ENCODE measurements at places on chromosomes 6 and 20.

DNA sequence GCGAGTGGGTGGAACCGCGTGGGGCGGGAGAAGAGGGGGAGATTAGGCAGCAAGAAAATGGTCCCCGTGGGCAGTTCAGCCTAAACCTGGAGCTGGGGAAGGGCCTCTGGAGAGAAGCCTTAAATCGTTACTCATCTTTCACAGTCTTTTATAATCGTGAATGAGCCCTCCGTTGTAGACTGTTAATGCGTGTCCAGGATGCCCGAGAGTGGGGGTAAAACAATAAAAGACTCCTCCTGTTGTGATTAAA is 11.0 kb upstream of the ELOVL5 start:
- no peak for DNase-seq

DNA sequence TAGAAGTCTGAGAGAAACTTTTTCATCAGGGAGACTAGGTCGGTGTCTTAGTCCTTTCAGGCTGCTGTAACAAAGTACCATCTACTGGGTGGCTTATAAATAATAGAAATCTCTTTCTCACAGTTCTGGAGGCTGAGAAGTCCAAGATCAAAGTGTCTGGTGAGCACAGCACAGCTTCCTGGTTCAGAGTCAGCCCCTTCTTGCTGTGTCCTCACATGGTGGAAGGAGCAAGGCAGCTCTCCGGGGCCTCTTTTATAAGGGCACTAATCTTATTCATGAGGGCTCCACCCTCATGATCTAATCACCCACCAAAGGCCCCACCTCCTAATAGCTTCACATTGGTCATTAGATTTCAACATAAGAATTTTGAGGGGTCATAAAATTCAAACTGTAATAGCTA is 122.8 kb downstream of the CCDC170 start:
- no peak for DNase-seq

DNA sequence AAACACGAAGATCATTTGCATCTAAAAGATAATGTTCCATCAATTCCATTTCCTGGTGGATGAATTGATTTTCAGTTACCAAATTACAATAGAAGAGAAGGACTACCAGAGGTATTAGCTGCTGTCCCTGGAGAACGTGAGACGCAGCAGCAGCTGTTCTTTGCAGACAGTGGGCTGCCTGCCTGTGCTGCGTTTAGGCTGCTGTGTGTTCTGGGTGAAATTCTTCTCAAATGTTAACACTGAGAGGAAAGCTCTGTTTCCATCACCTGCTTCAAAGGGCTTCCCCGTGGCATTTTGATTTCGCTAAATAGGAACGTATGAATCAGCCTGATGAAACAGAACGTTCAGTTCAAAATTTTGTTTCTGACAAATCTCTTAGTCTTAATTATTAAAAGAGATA is 362.2 kb downstream of the C6orf118 start:
- no peak for DNase-seq

DNA sequence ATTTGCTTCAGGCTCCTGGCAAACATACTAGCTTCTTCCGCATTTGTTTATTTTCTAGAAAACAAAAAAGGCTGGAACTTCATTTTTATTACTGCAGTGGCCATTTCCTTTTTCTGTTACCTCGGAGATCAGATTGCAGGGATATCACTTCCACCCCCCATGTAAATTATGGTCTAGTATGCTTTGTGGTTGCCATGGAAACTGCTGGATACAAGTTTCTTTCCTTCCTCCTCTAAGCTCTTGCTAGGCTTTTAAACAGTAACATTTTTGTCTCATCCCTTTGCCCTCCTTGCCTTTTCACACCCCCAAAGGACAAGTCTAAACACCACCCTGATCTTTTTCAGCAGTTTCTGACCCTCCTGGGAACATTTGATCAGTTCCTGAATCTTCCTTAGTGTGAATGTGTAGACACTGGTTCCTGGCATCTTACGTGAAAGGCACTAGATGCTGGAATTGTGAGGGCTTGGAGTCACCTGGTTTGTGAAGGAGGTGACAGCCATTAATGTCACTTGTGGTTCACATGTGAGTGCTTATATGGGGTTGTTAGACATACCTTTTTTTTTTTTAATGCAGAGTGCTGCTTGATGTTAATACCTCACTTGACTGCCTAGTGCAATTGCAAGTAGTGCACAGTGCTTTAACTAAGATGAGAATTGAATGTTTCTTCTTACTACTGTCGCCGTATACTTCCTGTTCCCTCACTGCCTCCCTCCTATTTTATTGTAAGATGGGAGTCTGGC is 181.6 kb downstream of the JARID2 start:
- no peak for DNase-seq

DNA sequence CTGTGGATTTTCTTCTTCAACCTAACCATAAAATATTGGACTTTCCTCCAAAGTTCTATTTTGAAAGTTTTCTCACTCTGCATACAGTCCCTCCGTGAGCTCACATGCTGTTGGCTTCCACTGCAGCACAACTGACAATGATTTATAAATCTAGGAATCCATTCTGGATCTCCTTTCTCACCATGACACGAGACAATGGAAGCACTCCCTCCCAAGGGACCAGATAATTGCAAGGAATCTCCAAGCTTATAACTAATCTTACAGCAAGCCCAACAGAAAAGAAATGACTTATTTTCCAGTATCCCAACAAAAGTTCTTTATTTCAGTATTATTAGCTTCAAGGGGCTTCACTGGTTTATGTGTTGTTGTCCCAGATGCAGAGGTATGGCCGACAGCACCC is 729.0 kb downstream of the RFPL4B start:
- no peak for DNase-seq

- DNase-seq = no peak
These were observed 162.2 kb upstream of the BMP2 start for GRCh38 chr20:6605055-6605935.

- peak; percentile 61 for DNase-seq
These were observed 108.5 kb downstream of the DHX35 start for GRCh38 chr20:39070484-39071231.

DNA sequence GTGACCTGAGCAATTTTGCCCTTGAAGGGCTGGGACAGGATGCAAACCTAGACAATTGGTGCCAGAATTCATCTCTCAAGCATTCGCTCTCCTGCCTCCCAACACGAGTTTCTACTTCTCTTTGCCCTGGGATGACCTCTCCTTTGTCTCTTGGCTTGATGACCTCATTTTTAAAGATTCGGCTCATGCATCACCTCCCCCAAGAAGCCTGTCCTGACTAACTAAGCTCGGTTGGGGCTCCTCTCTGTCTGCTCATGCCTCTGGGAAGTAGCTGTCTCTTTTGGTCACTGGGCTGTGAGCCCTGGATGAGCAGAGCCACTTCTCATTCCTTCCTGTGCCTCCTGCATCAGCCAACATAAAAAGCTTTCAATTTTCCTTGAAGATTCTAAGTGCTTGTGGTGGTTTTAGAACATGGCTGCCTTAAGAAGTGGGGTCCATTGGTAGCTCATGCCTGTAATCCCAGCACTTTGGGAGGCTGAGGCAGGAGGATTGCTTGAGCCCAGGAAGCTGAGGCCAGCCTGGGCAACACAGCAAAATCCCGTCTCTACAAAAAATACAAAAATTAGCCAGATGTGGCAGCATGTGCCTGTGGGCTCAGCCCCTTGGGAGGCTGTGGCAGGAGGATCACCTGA is 11.1 kb upstream of the TCF15 start:
- no peak for DNase-seq

GRCh38 chr6:17491416-17492142 is 98.2 kb downstream of the CAP2 start:
- DNase-seq = no peak

DNA sequence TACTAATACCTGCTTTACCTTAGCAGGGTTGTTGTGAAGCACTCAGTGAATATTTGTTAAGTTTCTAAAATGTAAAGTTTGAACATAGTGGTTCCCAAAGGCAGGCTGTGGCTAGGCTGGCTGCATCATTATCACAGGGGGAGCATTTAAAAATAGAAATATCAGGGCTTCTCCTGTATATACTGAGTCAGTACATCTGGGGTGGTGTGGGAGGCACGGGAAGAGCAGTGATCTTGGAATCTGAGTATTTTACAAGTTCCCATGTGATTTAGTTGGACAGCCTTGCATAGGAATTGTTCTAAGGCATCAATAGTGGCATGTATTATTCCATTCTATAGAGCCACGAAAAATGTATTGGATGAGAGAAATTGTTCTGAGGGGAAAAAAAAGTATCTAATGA is 8.0 kb downstream of the CDC5L start:
- no peak for DNase-seq

DNA sequence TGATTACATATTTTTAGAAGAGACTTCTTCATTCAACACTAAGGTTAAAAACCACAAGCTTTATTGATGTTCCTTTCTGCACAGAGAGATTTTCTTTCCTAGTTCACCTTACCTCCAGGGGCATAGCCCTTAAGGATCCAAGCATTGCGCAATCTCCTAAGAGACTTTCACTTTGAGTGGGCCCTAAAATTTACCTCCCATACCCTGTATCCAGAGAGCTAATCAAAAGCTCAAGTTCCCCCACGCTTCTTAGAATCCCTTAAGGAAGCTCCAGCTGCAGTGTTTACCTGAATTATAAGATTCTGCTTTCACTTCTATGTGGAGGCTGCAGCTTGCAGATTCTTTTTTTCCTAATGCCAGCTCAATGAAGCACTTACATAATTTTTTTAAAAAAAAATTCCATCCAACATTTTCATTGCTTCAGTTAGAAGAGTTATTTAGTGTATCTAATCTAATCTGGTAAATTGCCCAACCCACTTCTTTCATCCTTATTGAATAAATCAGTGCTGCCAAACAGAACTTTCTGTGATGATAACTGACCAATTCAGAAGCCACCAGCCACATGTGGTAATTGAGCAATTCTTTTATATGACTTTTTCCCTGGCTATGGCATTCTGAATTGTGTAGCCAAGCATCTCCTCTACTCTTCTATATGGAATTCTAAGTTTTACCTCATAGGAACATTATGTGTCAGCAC is 24.6 kb upstream of the SPTLC3 start:
- DNase-seq = no peak

DNA sequence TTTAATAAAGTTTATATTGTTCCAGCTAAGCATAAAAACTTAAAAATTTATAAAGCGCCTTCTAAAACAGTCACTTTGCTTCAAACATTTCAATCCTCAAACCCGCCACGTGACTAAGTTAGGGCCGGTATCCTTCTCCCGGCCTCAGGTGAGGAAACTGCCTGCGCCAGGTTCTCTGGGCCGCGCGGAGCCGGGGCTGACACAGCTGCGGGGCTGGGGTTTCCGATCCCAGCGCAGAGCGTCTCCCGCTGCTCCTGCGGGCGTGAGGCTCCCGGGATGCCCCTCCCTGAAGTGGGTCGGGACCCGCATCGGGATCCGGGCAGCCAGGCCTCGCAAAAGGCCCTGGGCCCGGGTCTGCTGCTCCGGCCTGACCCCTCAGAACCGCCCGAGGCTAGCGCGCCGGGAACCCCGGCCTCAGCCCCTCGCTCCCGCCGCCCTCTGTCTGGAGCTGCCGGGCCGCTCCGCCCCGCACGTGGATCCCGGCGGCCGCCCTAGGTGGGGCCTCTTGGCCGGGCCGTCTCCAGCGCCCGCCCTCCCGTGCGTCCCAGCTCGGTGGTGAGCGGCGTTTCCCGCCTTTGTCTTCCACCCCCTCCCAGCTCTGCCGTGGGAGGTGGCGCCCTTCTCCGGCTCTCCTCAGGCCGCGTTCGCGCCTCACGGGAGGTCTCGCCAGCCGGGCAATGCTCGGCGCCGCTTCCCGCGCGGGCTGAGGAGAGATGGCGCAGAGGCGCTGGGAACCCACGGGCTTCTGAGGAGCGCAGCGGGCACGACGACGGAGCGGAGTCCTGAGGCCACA is 267.9 kb downstream of the DLL1 start:
- no peak for DNase-seq

GRCh38 chr6:106629859-106630163 is 433 bp downstream of the QRSL1 start:
- no peak for DNase-seq

DNA sequence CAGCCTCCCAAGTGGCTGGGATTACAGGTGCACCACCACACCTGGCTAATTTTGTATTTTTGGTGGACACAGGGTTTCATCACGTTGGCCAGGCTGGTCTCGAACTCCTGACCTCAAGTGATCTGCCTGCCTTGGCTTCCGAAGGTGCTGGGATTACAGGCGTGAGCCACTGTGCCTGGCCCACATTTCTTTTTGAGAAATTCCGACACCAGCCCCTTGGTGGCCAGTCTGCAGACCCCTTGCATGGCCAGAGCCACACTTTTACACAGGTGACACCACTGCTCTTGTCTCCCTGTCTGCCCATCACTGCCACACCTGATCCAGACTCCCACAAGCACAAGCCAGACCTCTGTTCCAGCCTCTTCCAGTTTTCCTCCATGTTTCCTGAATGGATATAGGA is 33.0 kb downstream of the SRSF3 start:
- DNase-seq = no peak

DNA sequence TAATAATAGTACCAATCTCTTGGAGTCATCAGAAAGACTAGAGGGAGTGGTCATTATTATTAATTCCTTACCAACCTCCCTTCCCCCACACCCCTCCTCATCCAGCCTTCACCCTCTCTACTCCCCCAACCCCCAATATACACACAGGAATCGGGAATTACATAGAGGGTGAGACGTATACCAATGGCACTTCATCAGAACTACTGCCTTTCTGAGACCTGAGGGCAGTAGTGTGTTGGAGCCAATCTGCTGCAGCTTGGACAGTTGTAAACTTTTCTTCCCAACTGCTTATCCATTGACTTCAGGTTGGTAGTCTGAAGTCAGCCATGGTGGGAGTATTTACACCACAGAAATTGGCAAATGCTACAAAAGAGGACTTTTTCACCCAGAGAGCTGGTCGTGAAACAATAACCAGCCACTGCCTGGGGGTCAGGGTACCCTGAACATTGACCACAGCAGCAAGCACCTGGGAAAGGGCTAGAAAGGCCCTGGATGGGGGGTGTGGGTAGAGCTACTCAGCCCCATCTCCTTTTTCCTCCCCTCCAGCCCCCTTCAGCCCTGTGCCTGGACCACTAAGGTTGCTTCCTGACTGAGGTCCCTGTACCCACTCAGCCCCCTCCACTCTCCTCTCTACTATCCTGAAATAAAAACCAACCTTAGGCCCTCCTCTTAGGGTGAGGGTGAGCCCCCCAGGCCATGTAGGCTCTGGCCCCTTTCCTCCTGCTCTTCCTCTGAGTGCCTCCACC is 161.5 kb downstream of the MRPL14 start:
- DNase-seq = no peak

DNA sequence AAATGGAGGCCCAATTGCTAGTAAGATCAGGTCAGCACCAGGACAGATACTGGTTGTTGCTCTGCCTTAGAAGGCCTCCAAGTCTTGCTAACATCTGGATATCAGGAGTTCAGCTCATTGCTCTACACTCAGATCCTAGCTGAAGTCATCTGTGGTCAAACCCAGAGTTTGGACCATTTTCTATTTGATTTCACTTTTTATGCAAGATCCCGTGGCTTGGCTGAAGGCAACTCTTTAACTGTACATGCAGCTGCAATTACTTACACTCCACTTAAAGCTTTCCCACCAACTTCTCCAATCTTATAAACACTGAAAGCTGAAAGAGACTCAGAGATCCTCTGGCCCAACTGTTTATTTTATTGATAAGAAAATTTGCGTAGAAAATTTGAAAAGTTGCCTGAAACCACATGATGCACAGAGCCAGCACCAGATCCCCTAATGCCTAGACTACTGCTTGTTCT is 2.7 kb downstream of the SLC17A2 start:
- no peak for DNase-seq

GRCh38 chr6:16243055-16243454 is 4.7 kb downstream of the GMPR start:
- DNase-seq = no peak
